ENCODE measurements at places on chromosomes 4 and X.

GRCh38 chr4:161252520-161253141 lies 911.2 kb downstream of the FSTL5 start:
- DNase-seq: no peak

DNA sequence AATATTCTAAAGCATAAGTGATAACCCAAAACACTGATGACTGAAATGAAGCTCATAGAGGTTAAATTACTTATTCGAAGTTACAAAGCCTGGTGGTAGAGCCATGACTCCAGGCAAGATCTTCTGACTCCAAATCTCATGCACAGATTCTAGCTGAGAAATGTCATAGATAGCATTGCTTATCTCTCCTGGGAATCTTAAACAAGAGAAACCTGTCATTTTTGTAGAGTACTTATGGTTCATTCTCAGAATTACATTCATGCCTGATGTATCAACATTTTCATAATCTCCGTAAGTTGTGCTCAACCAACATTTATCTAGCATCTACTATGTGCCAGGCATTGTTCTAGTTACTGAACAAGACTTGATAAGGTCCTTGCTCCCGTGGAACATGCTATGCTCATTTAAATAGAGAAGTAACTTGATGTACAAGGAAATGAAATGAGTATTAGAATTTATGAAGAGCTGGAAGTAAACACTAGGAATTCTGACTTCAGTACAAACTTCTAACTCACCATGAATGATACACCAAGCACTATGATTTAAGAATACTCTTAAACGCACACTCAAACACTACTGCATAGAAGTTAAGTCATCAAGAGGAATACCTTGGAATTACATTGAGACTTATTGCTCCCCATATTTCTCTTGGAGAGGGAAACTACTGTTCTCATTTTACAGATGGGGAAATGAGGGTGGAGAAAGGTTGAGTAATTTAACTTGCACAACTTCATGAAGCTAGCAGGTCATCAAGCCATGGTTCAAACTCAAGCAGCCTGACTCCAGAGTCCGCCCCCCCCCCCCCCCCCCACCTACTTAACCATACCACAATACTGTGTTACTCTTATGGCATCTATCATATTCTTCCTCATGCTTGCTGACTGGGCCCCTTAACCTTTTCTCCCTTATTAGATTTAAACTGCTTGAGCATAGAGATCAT lies 45.4 kb downstream of the MBNL3 start:
- peak; percentile 1 for DNase-seq

GRCh38 chr4:106588891-106589290 lies 220.3 kb upstream of the GIMD1 start:
- no peak for DNase-seq

DNA sequence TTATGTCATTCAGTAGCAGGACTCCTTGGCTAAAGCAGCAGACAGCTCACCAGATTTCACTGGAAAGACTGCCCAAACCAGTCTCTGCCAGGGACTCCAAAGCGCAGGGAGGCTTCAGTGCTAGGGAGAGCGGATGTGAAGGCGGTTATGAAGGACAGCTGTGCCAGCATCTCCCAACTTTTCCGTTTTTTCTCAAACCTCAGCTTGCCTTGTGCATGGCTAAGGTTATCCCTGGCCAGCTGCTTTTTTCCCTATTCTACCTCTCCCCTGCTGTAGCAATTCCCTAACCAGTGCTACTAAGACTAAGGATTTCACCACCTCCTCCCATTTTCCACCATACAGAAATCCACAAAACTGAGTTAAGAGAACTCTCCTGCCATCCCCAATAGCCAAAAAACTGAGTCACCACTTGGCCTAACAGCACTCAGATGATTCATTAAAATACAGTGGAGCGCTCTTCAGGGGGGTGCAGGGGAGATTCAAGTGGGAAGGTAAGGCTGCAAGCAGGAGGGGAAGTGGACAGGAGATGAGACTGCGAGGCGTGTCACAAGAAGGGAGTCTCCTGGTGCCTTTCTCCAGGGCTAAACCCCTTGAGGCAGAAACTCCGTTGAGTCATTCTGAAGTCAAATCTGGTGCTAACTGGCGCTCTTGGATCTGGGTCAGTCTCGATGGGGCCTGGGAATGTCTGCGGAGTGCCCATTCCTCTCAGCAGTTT lies 90.7 kb downstream of the PALLD start:
- DNase-seq: no peak

DNA sequence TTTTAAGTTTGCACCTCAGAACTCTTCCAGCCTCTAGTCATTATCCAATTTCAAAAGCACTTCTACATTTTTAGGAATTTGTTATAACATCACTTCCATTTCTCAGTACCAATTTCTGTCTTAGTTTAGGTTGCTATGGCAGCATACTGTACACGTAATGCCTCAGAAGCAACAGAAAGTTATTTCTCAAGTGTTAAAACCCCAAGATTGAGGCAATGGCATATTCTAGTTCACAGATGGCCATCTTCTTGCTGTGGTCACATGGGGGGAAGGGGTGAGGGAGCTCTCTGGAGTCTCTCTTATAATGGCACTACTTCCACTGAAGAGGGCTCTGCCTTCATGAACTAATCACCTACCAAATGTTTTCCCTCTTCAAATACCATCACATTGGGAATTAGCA lies 220.3 kb upstream of the CTSO start:
- no peak for DNase-seq

GRCh38 chr4:118823471-118823870 lies 12.5 kb downstream of the SEC24D start:
- DNase-seq: no peak

DNA sequence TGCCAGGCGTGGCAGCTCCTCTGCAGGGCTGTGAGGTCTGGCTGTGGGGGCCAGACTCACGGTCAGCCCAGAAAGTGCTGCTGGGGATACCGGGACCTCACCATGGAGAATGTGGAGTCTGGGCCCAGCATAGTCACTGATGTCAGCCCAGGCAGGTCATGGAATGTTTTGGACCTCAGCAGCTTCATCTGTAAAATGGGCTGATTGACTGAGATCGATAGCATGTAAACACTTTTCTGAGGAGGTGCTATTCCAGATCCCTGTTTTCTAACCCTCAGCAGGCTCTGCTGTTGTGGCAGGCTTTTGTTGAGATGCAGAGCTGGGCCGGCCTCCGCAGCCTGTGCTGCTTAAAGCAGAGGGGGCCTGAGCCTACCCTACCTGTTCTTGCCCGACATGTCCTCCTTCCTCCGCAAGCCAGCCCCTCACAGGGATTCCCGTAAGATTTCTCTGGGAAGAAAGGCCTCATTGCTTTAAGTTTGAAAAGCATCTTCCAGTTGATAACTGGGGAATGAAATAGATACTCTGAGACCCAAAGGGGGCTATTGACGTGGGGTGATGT lies 38.3 kb upstream of the HGFAC start:
- no peak for DNase-seq

DNA sequence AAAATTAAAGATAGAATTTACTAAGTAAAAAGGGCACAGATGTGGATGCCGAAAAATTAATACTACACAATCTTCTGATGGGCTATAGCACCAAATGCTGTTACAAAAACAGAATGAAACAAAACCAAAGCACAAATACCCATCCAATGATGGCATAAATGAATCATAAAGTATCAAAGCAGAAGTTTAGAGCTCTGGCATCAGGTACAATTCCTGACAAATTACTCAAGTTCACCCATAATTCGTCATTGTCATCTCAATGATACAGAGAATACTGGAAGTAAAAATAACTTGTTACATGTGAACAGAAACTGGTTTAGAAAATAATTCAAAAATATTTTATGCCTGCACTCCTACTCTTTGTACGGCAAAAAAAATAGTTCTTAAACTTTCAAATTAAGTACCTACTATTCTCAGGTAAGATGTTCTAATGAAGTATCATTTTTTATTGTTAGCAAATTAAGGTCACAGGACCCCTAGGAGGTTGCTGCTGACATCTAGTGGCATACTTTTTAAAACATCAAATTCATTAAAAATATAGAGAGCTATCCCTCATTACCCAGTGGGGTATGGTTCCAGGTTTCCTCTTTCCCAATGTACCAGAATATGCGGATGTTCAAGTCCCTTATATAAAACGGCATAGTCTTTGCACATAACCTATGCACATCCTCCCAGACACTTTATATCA lies 126.1 kb downstream of the INPP4B start:
- DNase-seq: no peak

- DNase-seq: no peak
Observed at GRCh38 chrX:31227250-31227649, 155.4 kb upstream of the FTHL17 start.

GRCh38 chrX:97027384-97027922 lies 143.7 kb downstream of the RPA4 start:
- DNase-seq: no peak

DNA sequence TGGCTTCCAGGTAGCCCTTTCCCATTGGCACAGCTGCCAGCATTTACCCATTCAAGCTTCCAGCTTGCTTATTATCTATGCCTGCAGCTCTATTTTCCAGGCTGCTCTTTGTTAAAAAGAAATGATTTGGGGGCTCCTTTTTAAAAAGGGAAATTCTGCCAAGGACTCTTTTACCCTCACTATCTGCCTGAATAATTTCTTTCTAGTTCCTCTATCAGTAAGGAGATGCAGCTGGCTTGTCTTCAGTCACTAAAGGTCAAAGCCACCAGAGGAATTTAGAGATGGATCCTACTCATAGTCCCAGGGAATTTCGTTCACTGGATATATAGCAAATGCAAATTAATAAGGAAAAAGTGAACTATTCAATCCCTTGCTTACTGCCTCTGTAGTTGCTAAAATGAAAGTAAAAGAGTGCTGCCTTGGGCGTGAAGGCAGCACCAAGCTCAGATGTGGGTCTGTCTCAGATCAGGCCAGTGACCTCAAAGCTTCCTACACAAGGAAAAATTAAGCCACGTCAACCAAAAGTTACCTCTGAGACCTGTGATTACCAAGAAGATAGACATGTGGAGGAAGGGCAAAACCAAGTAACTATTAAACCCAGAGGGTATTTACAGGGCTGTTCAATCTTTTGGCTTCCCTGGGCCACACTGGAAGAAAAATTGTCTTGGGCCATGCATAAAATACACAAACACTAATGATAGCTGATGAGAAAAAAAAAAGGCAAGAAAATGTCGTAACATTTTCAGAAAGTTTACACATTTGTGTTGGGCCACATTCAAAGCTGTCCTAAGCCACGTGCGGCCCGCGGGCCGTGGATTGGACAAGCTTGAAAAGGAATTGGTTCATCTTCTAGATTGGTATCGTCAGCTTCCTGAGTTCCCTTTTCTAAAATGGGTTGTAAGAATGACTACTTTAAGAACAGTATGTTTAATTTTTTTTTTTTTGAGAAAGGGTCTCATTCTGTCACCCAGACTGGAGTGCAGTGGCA lies 5.3 kb downstream of the ARSF start:
- DNase-seq: no peak

DNA sequence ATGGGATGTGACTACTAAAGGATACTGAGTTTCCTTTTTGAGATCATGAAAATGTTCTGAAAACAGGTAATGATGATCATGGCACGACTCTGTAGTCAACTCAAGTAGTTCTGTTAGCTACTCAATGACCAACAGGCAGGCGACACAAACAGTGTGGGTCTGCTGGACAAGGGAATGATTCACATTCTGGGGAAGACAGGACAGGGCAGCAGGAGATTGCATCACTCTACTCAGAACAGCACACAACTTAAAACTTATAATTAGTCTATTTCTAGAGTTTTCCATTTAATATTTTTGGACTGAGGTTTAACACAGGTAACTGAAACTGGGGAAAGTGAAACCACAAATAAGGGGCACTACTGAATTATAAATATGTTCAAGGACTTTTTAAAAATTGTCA lies 365.2 kb downstream of the PRDM5 start:
- no peak for DNase-seq
